ENCODE measurements at places on chromosomes 3 and 15. TPM values are rescaled to one million over a fixed set of nuclear protein-coding genes. Genes with fewer than 3 reads are reported as not detected.
A peak's percentile ranks its signal among the peaks of the same experiment; 100 is the strongest.

DNA sequence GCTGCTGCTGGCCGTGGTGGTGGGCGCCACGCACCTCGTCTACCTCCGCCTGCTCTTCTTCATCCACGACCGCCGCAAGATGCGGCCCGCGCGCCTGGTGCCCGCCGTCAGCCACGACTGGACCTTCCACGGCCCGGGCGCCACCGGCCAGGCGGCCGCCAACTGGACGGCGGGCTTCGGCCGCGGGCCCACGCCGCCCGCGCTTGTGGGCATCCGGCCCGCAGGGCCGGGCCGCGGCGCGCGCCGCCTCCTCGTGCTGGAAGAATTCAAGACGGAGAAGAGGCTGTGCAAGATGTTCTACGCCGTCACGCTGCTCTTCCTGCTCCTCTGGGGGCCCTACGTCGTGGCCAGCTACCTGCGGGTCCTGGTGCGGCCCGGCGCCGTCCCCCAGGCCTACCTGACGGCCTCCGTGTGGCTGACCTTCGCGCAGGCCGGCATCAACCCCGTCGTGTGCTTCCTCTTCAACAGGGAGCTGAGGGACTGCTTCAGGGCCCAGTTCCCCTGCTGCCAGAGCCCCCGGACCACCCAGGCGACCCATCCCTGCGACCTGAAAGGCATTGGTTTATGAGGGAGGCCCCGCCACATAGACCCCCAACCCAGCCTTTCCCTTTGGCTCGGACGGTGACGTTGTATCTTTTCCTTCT lies 1.1 kb downstream of the GPR27 start:
- H3K36me3 ChIP-seq: no peaks in the 10 kb centered on the region
- H3K4me3 ChIP-seq: peak overlapping the region; percentile 44
- H3K27me3 ChIP-seq: peaks cover 49% of the 10 kb centered on the region

DNA sequence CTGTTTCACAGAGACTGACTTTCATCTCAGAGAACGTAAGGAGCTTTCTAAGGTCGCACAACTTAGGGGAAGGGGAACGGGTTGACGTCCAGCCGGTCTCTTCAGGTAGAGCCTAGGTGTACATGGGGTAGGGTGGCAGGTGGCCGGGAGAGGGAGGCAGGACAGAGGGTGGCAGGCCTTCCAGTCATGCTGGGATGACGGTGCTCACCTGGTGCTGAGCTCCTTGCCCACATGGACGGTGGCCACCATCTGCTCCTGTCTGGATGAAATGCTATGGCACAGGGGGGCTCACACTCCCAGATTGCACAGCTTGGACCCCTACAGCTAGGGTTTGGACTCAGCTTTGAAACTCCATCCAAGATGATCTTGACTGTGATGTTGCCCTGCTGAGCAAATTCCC lies 144.5 kb downstream of the ATP10A start:
- no peak overlapping the region for H3K4me3 ChIP-seq
- DNase-seq: no peak
- no peak overlapping the region for H3K27ac ChIP-seq
- no peaks in the 10 kb centered on the region for H3K4me1 ChIP-seq

- no peak overlapping the region for H3K27ac ChIP-seq
- DNase-seq: no peak
- no peaks in the 10 kb centered on the region for H3K4me1 ChIP-seq
- no peak overlapping the region for H3K4me3 ChIP-seq
- H3K36me3 ChIP-seq: no peaks in the 10 kb centered on the region
Measured at GRCh38 chr3:103977417-103977816, 1389.3 kb upstream of the ALCAM start.

PDIA5 gene
- total RNA-seq: 109 TPM
